Renal cortex interstitium (tissue), 15 donors: ENCODE measurements at places on chromosomes 7 and 10. TPM values are rescaled to one million over a fixed set of nuclear protein-coding genes. Genes with fewer than 3 reads are reported as not detected.

GRCh38 chr10:62652114-62652513 lies 152.4 kb upstream of the ADO start:
- DNase-seq, result no peak

The NRAP gene
- polyA plus RNA-seq, result not detected

DNA sequence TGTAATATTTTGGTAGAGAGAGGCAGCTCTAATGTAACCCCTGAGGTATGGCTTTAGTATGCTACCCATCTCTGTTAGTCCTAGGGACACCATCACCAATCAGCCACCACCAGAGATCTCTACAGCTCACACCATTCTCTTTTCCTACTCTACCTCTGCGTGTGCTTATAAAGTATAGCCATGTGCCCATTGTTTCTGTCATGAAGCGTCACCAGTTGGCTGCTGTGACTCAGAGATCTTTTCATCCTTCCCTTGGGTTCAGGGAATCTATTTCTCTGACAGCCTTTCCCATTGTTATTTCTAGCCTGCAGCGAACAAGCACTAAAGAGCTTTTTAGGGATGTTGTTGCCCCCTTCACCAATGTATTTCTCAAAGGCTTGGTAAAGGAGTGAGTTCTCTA lies 103.3 kb downstream of the TPST1 start:
- no peak for DNase-seq

The STEAP1 gene
- polyA plus RNA-seq, result 16.2 TPM

The NXPH1 gene
- polyA plus RNA-seq, result 0.12 TPM

The FGFBP3 gene
- polyA plus RNA-seq, result 3.6 TPM

GRCh38 chr10:11798845-11799735 lies 24.1 kb upstream of the PROSER2 start:
- peak; percentile 60 for DNase-seq

DNA sequence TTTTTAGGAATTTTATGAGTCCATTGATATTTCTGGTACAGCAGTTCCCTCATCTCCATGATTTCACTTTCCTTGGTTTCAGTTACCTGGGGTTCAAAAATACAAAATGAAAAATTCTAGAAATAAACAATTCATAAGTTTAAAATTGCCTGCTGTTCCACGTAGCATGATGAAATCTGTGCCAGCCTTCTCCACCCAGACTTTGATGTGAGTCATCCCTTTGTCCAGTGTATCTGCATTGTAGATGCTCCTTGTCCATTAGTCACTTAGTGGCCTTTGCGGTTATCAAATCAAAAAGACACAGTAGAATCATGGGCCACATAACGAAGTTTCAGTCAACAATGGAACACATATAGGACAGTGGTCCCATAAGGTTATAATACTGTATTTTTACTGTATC lies 286.9 kb downstream of the PTEN start:
- no peak for DNase-seq

DNA sequence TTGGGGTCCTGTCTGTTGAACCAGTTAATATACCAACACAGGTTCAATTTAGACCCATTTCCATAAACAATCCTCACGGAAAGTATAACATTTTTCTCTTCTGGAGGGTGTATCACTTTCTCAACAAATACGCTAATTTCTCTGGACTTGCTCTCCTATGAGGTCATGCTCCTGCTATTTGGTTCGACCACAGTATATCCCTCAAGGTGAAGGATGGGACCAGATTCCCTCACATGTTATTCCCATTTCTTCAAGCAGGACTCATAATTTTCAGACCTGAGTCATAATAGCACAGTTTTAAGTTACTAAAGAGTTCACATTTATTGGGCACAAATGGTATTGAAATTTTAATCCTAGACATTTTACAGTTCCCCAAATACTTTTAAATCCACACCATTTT lies 57.2 kb downstream of the ADAM12 start:
- no peak for DNase-seq

The SPDYE11 gene
- 0.32 TPM for polyA plus RNA-seq

The WIPF3 gene
- 5.8 TPM for polyA plus RNA-seq

DNA sequence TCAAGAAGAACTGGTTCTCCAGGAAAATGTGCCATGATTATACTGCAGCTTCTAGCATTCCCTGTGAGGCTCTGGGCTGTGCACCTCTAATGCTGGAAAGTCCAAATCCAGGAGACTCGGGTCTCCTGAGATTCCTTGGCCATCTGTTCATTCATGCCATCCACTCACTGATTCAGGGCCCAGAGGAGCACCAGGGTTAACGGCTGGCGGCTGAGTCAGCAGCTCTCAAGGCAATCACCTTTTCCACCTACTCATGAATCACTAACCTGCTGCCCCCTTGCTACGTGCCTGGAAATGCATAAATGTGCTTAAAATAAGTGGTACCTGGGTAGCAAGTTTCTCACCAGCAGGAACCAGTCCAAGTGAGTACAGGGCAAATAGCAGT lies 132.7 kb downstream of the KCNMA1 start:
- no peak for DNase-seq

GRCh38 chr7:152341039-152341913 lies 94.5 kb downstream of the KMT2C start:
- peak; percentile 9 for DNase-seq

- no peak for DNase-seq
Observed at GRCh38 chr7:36522453-36523007, 132.9 kb downstream of the ANLN start.

DNA sequence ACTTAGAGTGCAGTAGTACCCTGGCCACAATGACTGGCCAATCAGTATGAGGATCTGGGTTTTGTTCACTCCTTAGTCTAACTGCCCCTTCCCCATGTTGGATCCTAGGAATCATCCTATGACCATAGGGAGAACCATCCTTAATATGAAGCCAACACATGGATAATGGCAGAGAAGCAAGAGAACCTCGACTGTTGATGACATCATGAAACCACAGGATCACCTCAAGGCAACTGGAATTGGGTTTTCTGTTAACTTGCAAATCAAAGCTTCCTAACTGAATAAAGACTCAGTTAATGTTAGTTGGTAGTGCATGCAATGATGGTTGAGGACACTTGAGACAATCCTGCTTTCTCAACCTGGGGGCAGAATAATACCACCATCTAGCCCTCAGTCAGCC lies 3.3 kb upstream of the PRXL2A start:
- no peak for DNase-seq
